Fibroblast of skin of left quadriceps (primary cell): ENCODE measurements at places on chromosomes 12 and 14.

- no peak for DNase-seq
These were observed 9.9 kb downstream of the DHRS2 start for GRCh38 chr14:23645812-23646647.

DNA sequence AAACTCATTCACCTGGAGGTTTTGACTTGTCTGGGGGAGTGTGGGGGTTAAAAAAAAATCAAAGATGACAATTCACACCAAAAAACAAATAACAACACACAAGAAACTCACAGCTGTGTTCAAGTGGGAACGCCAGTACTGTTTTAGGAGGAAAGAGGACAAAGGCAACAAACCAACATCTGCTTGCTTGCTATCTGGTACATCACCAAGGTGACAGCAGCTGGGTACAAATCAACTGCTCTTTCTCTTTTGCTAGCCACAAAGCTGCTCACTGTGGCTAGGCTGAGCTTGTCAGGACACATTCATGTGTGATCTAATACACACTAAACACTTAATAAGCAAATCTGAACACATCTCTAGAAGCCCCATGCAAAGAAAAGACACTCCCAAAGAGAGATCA is 128.0 kb upstream of the RAP1B start:
- DNase-seq: no peak

DNA sequence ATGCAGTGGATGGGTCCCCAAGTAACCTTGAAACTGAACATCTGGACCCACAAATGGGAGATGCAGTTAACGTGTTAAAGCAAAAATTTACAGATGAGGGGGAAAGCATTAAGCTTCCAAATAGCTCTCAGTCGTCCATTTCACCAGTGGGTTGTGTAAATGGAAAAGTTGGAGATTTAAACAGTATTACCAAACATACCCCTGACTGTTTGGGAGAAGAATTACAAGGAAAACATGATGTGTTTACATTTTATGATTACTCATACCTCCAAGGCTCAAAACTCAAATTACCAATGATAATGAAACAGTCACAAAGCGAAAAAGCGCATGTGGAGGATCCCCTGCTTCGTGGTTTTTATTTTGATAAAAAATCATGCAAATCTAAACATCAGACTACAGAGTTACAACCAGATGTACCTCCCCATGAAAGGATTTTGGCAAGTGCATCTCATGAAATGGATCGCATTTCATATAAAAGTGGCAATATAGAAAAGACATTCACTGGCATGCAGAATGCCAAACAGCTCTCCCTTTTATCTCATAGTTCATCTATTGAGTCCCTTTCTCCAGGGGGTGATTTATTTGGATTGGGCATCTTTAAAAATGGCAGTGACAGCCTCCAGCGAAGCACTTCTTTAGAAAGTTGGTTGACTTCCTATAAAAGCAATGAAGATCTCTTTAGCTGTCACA is 116.6 kb upstream of the NPAS3 start:
- no peak for DNase-seq

- DNase-seq: no peak
These were observed 35.0 kb upstream of the BCL7A start for GRCh38 chr12:121986489-121987245.

- DNase-seq: no peak
These were observed 8.6 kb upstream of the NID2 start for GRCh38 chr14:52077256-52077979.
